ENCODE measurements at places on chromosomes 13 and 19. TPM values are rescaled to one million over a fixed set of nuclear protein-coding genes. Genes with fewer than 3 reads are reported as not detected.

DNA sequence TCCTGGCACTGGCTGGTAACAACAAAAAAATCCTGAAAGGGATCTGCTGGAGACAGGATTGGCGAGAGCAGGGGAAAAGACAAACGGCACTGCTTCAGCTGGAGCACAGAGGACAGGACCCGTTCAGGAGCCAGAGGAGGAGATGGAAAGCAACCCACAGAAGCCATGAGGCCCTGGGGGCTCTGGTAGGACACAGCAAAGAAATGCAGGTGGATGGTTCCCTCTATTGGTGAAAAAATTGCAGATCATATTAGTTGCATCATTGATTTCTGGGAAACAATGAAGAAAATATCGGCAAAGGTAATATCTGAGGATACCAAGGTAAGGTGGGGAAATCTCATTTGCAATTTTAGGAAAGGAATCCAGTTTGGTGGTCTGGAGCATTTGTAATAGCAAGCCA lies 25.7 kb upstream of the TPP2 start:
- no peak for DNase-seq

- DNase-seq: no peak
These were observed 317.9 kb downstream of the SHISA2 start for GRCh38 chr13:25733696-25734435.

GRCh38 chr19:47503826-47504150 lies 11.1 kb downstream of the NAPA start:
- no peak for DNase-seq

Gene ERICH4
- not detected for polyA plus RNA-seq

Gene MRI1
- 82.2 TPM for polyA plus RNA-seq

- DNase-seq: peak; percentile 20
These were observed 23.1 kb upstream of the SPRY2 start for GRCh38 chr13:80363890-80364503.

GRCh38 chr13:77733674-77734073 lies 36.2 kb downstream of the SLAIN1 start:
- DNase-seq: no peak

Gene DPF1
- polyA plus RNA-seq: 0.42 TPM

GRCh38 chr13:46964789-46965527 lies 68.1 kb upstream of the HTR2A start:
- no peak for DNase-seq

DNA sequence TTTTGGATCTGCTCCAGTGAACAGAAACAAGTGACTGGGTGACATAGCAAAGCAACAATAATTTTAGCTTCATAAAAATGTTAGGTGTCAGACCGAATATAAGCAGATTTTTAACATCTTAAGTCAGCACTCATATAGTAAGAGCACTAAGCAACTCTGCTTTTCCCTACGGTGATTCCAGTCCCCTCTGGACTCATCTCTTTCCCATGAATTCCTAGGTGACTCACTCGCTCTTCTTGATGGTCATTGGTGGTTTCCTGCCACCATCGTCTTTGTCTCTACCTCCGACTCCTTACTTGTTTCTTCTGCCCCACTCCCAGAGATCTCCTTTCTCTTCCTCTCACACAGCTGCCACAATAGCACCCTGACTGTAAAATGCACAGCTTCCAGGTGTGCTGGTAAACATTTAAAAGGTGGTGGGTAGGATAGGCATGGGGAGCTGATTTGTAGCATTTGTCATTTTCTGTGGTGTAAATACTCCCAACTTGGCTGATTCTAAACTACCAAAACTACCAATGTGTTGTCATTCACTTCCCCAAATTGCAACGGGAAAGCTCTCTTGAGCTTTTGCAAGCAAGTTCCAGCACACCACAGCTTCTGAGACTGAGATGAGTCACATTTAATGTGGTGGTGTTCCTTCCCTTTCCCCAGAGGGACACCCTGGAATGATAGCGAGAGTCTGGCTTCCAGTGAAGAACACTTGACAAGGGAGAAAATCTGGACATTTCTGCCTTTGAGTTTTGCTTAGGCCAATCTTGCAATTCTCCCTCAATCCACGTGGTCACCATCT lies 42.8 kb upstream of the CLDN10 start:
- no peak for DNase-seq

- DNase-seq: no peak
These were observed 7.5 kb downstream of the SUGP2 start for GRCh38 chr19:19025861-19026260.

Gene PVR
- polyA plus RNA-seq: 0.09 TPM

DNA sequence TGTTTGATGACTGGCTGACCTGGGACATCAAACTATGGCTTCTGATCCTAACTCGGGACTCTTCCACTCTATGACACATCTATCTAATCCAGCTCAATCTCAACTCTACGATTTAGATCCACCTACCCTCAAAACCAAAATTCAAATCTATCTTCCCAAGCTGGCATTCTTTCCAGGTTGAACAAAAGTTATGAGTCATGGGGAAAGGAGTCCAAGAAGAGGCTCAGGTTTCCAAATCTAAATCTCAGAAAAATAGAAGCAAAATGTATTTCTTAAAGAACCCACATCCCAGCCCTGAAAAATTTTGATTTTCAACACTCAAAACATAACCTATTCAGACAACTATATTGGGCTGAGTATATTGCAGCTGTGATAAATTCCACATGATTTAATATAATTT lies 143.9 kb upstream of the IPO5 start:
- no peak for DNase-seq

Gene GSX1
- polyA plus RNA-seq: not detected

DNA sequence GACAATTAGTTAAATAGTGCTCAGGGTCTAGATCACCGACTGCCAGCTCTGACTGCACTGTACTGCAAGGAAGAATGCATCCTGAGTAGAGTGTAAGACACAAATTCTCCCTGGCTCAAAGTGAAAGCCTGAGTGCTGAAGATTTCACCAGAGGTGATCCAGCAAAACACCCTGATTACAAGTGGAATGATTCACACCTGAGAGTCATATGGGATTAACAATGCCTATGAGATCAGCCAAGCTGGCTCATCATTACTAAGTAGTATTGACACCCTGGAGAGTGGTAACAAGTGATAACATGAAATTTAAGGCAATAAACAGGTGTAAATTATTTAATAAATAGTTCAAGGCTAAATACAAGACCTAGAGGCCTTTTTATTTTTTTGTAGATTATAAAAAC lies 403.8 kb upstream of the PRR20A start:
- no peak for DNase-seq

DNA sequence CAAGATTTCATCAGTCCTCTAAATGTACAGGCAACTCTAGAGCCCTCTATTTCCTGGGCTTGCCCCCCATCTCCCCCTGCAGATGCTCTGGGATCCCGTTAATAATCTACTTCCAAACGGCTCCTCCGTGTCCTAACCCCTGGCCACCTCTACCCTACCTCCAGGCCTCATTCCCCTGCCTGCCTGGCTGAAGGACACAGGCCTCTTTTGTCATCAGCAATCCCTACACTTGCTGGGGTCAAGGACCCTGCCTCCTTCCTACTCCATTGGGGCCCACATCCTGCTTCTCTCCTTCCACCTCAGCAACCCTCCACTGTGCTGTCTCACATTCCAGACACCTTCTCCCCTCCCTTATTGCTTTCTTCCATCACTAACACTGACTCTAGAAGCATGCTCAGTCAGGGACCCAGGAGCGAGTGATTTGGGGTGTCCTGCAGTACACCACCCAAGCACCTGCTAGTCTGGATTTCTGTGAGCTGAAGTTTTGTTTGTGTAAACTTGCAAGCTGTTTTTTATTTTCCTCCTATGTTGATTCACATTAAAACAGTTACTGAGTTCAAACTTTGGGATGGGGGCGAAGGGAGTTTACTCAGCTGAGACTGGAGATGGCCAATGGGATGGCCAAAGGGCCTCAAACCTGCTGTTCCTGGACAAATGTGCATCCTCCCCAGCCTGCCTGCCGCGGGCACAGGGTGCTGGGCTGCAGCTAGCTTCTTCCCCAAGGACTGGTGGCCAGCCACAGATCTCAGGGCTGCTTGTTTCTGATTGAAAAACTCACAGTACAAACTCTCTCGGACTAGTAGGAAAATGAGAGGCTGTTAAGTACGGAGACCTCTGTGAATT lies 314.7 kb downstream of the FOXO1 start:
- DNase-seq: no peak

DNA sequence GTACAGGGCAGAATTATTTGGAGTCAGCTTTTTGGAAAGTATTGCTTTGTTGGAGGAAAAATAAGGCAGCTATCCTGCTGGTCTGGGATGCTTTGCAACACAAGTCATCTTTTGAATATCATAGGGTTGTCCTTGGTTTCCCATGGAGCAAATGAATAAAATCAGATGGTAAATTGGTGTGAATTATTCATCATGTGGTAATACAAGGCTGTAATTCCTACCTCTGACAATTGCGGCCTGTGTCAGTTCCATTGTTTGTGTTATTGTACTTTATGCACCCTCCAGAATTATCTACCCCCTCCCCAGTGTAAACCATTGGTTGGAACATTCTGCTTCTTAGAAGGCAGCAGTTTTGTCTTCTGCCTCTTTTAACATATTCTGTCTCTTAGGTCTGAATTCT lies 46.2 kb downstream of the RNASEH2B start:
- no peak for DNase-seq

Gene NANOS3
- not detected for polyA plus RNA-seq

Gene KLK4
- not detected for polyA plus RNA-seq

DNA sequence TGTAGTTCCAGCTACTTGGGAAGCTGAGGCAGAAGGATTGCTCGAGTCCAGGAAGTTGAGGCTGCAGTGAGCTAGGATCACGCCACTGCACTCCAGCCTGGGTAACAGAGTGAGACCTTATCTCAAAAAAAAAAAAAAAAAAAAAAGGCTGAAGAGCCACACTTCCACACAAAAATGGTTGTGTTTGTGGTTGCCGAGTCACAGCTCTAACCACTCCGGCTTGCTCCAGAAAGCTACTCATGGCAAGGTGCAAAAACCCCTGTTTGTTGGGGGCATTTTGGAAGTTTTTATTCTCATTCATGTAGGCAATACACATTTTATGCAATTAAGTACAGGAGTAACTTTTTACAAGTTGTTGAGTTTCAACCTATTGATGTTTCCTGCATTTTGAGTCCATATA lies 93.5 kb downstream of the INSR start:
- DNase-seq: no peak

All from B cell (primary cell).